ENCODE measurements at places on chromosomes 5 and 9.
A peak's percentile ranks its signal among the peaks of the same experiment; 100 is the strongest.

GRCh38 chr9:4298255-4299004, 1.4 kb downstream of the GLIS3 start:
- DNase-seq: peak; percentile 8

- DNase-seq: no peak
Observed at GRCh38 chr5:161546095-161546469, 443 bp downstream of the GABRB2 start.

- DNase-seq: no peak
Observed at GRCh38 chr5:332843-333242, 11.3 kb downstream of the AHRR start.

DNA sequence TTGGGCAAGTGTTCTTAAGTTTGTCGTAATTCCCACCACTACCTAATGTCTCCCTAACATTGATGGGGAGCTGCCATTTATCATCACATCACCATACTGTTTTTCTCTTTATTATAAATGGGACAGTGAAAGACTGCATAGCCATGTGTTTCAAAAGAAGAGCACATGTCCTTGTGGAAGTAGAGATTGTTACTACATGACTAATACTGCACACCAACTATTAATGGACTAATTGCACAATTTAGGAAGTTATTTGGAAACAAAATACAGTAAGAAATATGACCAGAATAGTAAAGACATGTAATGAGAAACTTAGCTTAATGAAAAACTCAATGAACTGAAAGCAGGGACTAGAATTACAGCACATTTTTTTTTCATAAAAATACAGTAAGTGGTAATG, 12.0 kb upstream of the ELOVL7 start:
- DNase-seq: no peak

DNA sequence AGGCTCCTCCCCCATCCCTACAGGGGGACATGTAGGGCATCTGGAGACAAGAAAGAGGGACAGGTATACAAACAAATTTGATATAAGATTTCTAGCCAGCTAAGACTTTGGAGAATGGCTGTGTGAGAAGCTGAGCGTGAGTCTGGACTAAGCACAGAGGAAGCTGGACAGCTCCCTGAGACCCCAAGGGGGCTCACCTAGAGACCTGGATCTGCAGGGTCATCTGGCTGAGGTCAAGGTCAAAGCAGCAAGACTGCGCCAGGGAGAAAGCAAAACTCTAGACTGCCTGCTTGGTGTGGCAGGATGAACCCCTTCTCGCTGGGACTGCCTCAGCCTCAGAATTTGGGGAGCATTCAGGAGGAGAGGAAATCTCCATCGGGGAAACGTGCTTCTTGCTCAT, 8.0 kb upstream of the GSN start:
- no peak for DNase-seq

GRCh38 chr9:89542401-89543021, 44.6 kb upstream of the SEMA4D start:
- DNase-seq: no peak
